Stimulated activated CD8-positive, alpha-beta memory T cell treated with anti-CD3 and anti-CD28 coated beads, Interleukin-12 subunit alpha, Interleukin-12 subunit beta, amount 100 ng/mL, for 4 hours (primary cell): ENCODE measurements at places on chromosomes 6 and 20.

- no peak for DNase-seq
Observed at GRCh38 chr20:21096321-21097043, 9.7 kb downstream of the LINC00237 start.

GRCh38 chr6:165854061-165854862 is 191.2 kb upstream of the PDE10A start:
- no peak for DNase-seq

DNA sequence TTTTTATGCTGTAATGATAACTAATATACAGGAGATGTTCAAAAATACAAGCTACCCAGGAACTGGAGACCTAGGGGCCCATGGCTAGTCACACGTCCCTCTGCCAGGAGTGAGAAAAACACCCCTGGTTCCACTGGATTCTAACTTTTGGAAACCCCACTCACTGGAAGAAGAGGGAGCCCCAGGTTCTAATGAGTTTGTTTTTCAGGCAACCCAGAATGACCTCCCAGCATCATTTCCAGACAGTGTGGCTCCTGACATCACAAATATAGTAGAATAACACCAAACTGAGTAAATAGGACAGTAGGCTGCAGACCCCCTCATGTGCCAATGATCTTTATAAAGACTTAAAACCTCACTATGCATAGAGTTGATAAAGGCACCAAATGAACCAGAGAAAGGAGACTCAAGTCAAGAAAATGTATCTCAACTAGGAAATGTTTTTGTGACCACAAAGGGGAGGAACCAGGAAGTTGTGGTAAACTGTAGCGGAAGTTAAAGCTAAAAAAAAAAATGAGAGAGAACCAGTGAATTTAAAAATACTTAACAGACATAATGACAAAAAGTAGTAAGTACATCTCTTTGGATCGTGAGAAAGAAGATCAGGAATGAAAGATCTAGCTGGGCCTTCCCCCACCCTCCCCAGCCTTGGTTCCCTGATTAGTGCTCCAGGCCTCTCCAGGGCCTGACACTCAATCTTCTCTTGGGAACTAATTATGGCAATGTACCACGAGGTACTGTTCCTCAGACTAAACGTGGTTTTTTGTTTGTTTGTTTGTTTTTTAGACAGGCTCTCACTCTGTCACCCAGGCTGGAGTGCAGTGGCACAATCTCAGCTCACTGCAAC is 19.8 kb downstream of the HLA-E start:
- DNase-seq: no peak

- no peak for DNase-seq
Observed at GRCh38 chr6:26205625-26206574, 118.7 kb downstream of the HFE start.

GRCh38 chr20:19024296-19025035 is 188.0 kb upstream of the SLC24A3 start:
- DNase-seq: no peak

GRCh38 chr6:33414592-33415271 is 3.2 kb downstream of the CUTA start:
- no peak for DNase-seq
